NCI-H187 (cell line): ENCODE measurements at places on chromosomes 1 and 21.
A peak's percentile ranks its signal among the peaks of the same experiment; 100 is the strongest.

DNA sequence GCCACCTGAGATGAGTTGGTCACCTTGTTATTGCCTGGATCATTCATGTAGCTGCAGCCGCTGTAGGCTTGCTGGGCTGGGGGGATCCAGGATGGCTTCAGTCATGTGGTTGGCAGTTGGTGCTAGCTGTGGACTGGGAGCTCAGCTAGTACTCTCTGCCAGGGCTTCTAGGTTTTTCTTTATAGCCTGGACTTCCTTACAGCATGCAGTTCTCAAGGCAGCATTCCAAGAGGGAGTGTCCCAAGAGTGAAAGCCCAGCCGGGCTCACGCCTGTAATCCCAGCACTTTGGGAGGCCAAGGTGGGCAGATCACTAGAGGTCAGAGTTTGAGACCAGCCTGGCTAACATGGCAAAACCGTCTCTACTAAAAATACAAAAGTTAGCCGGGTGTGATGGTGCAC lies 23.7 kb upstream of the ACTL8 start:
- no peak for DNase-seq

DNA sequence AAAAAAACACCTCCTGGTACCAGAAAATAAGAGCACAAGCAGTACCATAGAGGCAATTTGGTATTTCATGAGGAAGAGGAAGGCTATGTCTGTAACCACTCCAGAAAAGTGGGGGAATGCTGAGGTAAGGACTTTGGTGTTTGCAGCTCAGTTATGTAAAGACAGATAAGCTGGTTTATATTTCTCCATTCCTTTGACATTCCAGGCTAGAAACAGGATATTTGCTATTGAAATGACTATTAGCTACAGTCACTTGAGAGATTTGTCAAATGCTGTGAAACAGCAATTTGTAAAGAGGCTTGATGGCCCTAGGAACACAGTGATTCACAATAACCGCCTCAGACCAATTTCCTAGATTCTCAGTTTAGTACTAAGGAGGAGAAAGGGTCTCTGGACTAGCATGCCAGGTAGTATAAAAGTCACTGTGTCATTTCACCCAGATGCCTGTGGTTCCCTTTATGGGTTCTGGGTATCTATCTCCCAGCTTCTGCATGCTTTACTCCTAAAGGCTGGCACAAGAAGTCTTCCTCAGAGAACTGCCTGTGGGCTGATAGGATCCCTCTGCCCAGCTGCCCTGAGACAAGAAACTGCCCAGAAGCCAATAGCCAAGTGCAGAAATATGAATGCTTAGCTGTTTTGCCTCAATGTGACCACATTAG lies 80.5 kb downstream of the VCAM1 start:
- DNase-seq, result no peak

GRCh38 chr1:20070357-20070756 lies 363 bp downstream of the PLA2G5 start:
- no peak for DNase-seq

- DNase-seq, result no peak
Measured at GRCh38 chr1:102435483-102435882, 438.8 kb upstream of the OLFM3 start.

DNA sequence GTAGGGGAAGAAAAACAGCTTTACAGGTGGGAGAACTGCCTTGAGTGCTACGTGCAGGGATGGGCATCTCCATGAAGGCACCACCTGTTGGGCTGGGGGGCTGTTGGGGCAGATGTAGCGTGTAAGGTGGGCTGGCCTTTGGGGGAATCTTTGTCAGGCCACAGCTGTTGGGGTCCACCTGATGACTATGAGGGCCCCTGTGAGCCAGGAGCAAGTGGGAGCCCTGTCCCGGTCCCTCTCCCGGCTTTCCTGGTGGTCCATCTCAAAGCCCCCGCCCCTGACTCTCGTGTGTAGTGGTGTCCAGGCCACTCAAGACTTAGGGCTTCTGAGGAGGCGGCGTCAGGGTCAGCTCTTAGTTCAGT lies 13.5 kb downstream of the SLC37A1 start:
- DNase-seq, result no peak

DNA sequence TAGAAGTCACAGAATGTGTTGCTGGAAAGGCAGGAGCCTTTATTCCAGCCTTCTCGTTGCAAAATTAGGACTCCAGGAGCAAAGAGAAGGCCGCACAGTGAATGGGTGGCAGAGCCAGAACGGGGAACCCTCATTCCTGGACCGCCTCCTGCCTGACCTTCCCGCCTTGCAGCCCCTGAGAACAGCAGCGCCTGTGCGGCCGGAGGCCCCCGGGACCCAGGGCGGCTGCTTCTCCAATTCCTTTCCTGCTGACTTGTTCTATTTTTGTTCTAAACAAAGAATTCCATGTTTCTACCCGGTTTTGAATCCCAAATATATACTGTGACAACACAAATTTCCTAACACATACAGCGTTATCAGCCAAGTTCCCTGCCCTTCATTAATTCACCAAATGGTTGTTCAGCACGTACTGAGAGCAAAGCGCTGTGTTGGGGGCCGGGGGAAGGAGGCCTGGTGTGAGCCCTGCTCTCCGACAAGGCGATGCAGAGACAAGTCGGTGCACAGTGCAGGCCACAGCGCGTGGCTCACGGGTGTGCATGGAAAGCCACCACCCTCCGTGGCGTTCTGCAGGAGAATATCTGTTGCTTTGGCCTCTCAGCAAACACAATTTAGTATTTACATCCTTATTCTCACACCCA lies 31.9 kb upstream of the COL6A2 start:
- DNase-seq, result no peak

GRCh38 chr21:45511007-45511406 lies 31.2 kb downstream of the SLC19A1 start:
- DNase-seq, result no peak

DNA sequence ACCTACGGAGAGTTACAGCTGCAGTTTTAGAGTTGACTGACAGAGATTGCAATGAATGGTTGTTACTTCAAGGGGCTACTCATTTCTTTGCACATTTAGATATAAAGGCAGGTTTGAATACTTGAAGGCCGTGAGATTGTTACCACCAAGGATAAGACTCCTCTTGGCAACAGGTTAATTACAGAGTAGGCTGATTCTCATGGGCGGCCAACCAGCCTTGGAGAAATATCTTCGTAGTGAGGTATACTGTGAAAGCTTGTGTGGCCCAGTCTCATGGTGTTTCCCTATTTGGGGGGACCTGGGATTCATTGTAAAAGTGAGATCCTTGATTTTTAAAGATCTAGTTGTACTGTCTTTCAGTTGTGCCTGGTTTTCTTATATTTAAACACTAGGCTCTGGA lies 103.2 kb upstream of the OLFM3 start:
- DNase-seq, result no peak

- no peak for DNase-seq
Measured at GRCh38 chr1:189500778-189501177, 976.9 kb downstream of the BRINP3 start.

- no peak for DNase-seq
Measured at GRCh38 chr1:12153181-12153785, 13.5 kb upstream of the TNFRSF1B start.

GRCh38 chr1:243917863-243918565 lies 68.0 kb upstream of the AKT3 start:
- no peak for DNase-seq

GRCh38 chr1:200028586-200029034 lies 1.1 kb downstream of the NR5A2 start:
- no peak for DNase-seq

- peak; percentile 67 for DNase-seq
Measured at GRCh38 chr1:44721485-44722361, 9.2 kb downstream of the RNU5D-1 start.

DNA sequence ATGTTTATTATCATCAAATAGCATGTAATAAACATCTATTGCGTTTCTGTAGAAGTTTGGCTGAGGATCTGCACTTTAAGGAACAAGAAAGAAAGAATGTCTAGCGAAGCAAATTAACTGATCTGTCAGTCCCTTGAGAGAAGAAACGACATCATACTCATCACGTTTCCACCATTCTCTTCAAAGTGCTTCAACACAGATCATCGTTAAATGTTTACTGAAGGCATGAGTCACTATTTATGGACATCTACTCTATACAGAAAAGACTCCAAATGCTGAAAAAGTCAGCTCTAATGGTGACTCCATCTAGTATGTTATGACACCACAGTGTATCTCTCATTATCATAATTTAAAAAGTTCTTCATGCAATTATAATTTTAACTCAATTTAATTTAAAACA lies 369.1 kb downstream of the RGS7 start:
- no peak for DNase-seq
